ENCODE measurements at places on chromosomes 2 and 18.

DNA sequence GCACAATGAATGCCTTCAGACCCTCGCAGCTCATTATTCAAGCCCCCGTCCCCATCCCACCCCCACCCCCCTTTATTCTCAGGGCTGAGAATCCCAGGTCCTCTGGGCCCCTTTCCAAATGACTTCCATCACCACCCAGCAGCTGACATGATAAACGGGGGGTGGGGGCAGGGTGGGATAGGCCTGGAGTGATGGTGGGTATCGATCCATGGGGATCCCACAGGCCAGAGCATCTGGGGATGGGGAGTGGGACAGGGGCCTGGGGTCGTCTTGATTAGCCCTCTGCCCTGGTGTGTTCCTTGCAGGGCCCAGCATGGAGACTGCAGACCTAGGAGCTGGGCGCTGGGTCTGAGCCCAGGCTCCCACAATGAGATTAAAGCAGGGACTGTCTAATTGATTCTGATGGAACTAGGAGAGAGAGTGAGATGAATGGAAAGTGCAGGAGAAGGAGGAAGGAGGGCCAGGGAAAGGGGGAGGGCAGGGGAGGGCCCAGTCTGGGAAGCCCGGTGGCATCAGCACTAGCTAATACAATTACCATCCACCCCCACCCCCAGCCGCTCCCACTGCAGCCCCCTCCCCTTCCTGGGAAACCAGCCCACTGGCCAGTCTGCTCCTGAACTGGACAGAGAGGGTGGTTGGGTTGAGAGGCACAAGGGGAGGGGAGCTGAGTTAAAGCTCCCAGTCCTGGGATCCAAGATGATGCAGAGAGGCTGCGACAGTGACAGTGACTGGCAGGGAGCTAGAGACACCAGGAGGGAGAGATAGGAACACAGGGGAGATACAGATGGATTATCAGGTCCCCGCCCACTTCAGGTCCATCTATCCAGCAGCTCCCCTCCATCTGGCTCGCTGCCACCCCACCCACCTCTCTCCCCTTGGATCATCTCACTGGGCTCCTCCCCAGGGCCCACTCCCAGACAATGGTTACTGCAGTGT is 13.1 kb upstream of the TNS1 start:
- no peak for DNase-seq

GRCh38 chr2:5290900-5291546 is 401.2 kb upstream of the SOX11 start:
- no peak for DNase-seq

GRCh38 chr2:216569765-216570164 is 63.5 kb upstream of the IGFBP2 start:
- DNase-seq, result no peak

DNA sequence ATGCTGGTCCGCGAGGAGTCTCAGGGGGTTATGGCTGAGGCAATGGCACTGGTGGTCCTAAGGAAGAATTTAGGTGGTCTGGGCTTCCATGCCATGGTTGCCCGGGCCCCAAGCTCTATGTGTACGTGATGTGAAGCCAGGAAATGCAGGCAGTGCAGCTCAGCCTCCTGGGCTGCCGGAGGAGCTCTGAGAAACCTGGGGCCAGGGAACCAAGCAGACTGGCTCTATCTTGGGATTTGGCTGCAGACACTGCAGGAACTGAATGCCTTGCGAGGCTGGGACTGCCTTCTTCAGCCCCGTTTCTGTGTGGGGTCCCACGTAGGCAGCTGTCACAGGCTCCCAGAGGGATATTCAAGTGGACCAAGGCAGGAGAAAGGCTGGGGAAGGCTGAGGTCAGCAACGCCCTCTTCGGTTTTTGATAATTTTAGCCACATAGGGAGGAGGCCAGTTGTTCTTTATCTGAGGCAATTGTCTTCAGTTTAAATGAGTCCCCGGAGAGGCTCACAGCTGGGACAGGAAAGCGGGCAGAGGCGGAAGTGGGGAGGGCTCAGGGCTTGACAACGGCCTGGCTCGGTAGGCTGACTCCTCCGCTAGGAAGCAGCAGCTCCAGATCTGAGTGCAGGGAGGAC is 77.7 kb downstream of the RHOB start:
- DNase-seq, result no peak

DNA sequence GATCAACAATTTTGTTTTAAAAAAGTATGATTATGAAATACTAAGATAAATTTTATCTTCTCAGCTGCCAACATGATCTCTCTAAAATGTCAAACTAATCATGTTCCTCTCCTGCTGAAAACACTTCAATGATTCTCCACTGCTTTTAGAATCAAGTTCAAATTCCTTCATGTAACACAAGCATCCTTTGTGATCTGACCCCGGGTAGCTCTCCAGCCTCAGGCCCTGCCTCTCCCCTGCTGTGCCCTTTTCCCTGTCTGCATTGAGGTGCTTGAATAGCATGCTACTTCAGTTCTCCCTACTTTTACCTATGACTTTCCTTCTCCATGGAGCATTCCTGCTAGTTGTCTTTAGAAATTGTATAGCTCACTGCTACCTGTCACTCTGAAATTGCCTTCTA is 274.8 kb downstream of the PDE11A start:
- DNase-seq, result no peak

DNA sequence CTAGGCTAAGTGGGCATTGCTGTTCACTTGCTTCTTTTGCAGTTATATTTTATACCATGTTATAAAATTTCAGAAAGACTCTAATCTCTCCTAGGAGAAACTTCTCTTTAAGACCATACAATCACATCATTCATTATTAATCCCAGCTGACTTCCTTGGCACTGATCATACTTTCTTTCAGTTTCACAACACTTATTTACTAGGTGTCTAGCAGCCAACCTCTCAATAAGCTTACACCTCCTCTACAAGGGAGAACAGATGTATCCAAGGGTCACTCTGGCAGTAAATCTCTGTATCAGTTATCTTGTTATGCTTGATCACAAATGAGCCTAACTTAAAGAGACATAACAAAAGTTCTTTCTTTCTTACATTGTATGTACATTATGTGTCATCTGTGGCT is 69.8 kb upstream of the EPB41L5 start:
- DNase-seq, result no peak

DNA sequence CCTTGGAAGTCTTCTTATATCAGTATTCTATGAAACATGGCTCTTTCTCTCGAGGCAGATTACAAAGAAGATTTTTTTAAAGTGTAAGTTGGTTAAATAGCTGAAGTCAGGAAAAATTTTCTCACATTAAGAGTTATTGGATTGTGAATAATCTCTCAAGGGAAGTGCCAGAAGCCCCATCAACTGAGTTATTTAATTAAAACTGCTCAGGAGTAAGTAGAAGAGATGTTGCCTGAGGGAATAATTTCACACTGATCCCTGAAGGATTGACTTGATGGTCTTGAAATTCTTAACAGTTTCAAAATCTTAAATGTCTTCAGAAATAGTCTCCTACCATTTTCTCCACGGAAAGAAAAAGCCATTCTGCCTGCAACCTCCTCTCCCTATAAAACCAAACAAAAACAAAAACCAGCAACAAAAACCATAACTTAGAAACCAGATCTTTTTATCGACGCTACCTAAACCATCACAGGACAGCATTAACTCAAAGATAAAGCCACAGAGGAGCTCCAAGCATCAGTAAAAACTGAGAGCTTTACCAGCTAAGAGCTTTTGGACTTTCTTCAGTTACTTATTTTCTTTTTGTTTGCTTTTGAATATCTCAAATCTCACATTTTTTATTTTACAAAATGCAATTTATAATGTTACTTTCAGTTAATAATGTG is 12.9 kb downstream of the CD226 start:
- DNase-seq, result no peak

- no peak for DNase-seq
Measured at GRCh38 chr2:123061534-123061933, 963.6 kb upstream of the CNTNAP5 start.

- no peak for DNase-seq
Measured at GRCh38 chr2:15363734-15364133, 197.4 kb downstream of the NBAS start.

DNA sequence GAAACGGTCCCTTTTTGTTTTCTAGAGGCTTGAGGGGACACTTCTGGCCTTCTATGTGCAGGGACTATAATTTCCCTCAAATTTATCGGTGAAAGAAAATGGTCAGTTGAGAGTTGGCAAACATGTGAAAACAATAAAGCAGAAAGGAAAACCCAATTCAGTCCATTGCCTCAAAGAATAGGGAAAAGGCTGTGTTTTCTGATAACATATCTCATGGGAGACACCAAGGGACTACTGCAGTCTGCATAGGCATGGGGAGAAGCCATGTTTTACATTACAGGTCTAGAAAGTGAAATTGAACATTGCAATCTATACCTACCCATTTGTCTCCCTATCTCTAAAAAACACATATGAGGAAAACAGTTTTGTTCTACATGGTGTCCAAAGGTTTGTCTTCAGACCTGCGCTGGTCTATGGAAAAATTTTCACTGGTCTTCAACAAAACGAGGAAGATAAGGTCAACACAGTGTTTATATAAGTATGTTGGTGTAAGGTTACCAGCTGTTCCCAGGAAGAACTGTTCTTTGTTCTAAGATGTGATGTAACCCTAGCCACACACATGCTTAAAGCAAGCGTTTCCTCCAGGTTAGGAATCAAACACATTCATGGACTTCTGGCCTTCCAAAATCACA is 179.7 kb downstream of the MREG start:
- DNase-seq, result no peak

GRCh38 chr2:54945391-54946219 is 104.6 kb downstream of the RTN4 start:
- peak; percentile 27 for DNase-seq

Measured in activated CD4-positive, alpha-beta T cell treated with anti-CD3 and anti-CD28 coated beads, Interleukin-10, Interleukin-2, amounts not matched to agents 100 ng/mL and 50 ng/mL, durations not matched to agents 16 hours and 8 hours (primary cell).